Naive thymus-derived CD8-positive, alpha-beta T cell (primary cell): ENCODE measurements at places on chromosomes 11 and 22. TPM values are rescaled to one million over a fixed set of nuclear protein-coding genes. Genes with fewer than 3 reads are reported as not detected.
A peak's percentile ranks its signal among the peaks of the same experiment; 100 is the strongest.

GRCh38 chr11:47215366-47215910 is 664 bp downstream of the DDB2 start:
- DNase-seq: no peak

- DNase-seq: no peak
These were observed 117.8 kb downstream of the NAT10 start for GRCh38 chr11:34223021-34223813.

The SLC17A6 gene
- not detected for polyA plus RNA-seq

DNA sequence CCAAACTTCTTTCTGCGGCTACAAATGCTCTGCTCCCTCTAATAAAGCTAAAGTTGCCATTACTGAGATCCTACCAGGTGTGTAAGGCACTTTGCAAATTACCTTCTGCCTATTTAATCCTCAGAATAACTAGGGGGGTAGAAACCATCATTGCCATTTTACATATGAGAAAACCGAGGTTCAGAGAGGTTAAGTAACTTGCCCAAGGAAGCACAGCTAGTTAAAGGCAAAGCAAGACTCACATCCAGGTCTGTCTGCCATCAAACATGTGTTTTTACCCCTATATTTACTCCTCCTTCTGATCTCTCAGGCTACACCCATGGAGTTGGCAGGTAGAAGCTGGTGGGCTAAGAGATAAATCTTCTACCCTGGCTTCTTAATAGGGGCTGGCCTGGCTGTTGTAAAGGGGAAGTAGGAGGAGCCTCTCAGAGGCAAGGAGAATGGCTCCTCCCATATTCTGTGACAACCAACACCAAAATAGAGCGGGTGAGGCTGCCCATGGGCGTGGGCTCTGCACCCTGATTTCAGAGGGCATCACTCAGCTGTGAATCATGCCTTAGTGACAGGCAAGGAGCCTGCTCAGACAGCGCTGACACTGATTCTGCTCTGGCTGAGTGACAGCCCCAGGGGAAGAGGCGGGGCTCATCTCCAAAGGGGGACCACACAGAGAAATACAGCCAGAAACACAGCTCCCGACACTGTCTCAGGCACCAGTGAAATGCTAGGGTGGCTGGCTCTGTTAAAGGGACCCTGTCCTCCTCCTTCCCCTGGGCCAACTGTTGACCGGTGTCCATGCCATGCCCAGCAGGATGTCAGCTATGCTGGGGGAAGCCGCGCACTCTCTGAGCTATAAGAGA is 106.8 kb downstream of the ABTB2 start:
- DNase-seq: peak; percentile 53

GRCh38 chr11:68122936-68123539 is 1.9 kb upstream of the CHKA start:
- DNase-seq: no peak

The OR52H1 gene
- polyA plus RNA-seq: not detected

The HEPACAM gene
- not detected for polyA plus RNA-seq
